ENCODE measurements at places on chromosomes 4 and X.

GRCh38 chr4:4443821-4444220, 56.9 kb downstream of the NSG1 start:
- no peak for DNase-seq

DNA sequence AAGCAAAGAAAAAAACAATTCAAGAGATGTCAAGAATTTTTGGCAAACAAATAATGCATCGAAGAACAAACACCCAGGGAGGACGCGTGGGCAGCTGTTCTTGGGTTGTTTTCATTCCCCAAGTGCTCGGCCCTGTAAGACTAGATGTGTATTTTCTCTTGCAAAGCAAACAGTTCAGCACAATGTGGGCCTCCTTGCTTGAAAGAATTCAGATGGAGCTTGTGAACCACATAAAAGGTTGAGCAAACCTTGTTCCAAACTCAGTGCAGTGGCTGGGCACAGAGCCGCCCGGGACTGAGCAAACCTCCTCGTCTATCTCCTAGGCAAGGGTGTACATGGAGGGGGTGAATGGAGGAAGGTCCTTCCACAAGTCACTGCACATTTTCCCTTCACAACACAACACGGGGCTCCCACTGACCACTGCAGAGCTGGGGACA, 82.4 kb downstream of the HTRA3 start:
- no peak for DNase-seq

- no peak for DNase-seq
Observed at GRCh38 chr4:189513421-189513820, 427.3 kb upstream of the FRG1 start.

DNA sequence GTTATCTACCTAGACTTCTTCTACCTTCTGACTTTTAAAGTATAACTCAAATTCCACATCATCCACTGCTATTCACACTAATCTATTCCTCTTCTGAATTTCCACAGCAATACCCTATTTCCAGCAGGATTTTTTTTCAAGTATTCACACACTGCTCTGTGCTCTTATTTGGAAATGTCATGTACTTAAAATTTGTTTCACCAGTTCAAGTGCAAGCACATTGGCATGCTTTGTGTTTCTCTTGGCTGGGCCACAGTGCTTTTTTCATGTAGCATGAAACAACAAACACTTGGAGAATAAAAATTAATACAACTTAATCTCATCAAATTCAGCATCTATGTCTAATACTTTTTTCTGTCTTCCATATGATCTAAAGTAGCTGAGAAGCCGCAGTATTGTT, 161.8 kb upstream of the PCDH18 start:
- no peak for DNase-seq

- no peak for DNase-seq
Observed at GRCh38 chr4:84958434-84958833, 8.1 kb downstream of the WDFY3 start.

DNA sequence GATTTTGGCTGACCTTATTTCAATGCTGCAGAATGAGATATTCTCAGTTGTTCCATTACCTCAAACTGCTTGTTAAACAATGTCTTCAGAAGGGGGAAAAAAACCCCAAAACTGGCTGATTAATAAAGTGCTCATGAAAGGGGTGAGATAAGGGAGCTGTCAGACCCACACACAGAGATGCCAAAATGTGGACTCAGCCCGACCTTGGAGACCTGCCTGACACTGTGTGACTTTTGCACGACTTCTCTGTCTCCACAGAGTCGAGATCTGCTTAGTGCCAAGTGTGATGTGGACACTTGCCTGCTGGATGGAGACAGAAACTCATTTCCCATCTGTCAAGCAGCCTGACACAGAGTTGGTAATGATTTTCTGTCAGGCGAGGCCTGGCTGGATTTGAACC, 31.5 kb downstream of the REELD1 start:
- no peak for DNase-seq

GRCh38 chr4:62618042-62618441, 1417.9 kb downstream of the ADGRL3 start:
- no peak for DNase-seq

GRCh38 chrX:18377796-18378195, 23.3 kb upstream of the SCML2 start:
- DNase-seq = peak; percentile 1

GRCh38 chr4:139902321-139903320, 237.0 kb downstream of the MGST2 start:
- no peak for DNase-seq

DNA sequence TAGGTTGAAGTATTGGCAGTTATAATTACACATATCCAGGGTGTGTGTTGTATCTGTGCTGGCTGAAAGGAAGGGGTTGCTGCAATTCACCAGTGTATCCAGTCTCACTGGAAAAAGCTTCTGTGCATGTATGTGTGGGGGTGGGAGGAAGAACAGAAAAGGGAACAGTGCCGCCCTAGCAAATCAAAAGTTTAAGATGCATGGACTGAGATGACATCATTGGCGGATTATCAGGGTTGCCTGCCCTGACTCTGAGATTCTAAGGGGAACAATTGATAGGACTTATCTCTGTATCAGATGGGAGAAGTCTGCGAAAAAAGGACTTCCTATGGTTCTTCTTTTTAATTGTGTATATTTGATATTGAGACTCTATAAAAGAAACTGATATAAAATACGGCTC, 3.5 kb downstream of the SLC25A43 start:
- no peak for DNase-seq

- DNase-seq = no peak
Observed at GRCh38 chr4:108651014-108651791, 804 bp downstream of the OSTC start.

GRCh38 chrX:49264460-49264859, at the start of gene FOXP3:
TSS of gene FOXP3 (minus strand) at chrX:49264710. CDS start at chrX:49258505, 6,205 bp downstream.
- no peak for DNase-seq

DNA sequence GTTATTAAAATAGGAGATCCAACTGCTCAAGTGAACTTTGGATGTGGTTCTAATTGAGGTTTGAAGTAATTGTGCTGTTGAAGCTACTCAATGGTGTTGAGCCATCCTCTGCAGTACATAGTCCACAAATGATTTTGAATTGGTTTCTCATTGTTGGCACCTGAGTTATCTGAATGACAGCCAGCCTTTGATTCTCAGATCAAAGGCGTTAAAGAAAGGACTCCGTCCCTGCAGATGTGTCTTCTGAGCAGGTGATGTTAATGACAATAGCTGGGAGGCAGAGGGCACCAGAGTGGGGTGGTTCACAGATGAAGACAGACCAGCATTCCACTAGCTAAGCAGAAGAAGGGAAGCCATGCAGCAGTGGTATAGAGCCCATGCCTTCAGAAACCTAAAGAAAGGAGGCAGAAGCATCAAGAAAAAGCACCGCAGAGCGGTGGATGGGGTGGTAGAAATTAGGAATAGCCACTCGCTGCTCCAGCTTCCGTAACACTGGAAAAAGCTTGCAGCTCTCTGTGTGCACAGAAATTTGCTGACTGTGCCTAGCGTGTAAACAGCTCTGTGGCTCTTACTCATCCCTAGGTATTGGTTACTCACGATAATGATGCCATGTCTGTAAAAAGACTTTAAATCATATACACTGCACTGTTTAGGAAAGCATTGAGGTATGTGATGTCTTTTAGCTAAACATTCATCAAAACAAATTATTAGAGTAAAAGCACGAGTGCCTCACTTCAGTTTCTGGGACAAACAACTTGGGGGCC, 79.2 kb upstream of the CLCN4 start:
- no peak for DNase-seq

DNA sequence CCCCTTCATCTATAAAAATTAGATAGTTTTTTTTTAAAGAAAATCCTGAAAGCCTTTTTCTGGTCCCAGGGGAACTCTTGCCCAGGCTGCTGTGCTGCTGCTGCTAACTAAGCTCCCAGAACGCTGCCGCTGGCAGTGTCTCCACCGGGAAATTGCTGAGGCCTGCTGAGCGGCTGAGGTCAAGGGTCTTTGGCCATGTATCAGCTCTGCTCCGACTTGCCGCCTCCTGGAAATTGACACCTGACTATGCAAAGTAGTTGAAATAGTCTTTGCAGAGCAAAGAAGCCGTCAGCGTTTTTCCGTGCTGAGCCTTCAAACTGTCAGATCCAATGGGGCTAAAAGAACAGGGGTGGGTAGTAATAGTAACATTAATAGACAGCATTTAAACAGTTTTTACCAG, 839 bp downstream of the QDPR start:
- no peak for DNase-seq

DNA sequence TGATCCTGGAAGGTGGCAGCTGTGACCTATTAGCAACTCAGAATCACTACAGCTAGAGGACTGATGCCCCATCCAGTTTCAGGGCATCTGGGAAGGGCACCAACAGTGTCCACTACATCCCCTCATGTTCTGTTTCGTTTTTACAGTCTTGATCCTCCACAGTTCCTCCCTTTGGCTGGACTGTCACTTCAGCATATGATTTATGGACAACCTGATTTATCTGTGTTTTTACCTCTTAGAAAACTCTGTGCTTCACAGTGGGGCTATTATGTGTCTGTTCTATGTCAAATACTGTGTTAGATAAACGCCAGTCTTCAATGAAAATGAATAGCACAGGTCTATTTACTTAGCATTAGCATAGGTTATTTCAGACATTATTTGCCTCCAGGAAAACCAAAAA, 63.1 kb upstream of the GRPR start:
- no peak for DNase-seq

GRCh38 chr4:44872246-44872645, 145.9 kb upstream of the GNPDA2 start:
- DNase-seq = no peak

GRCh38 chr4:151922306-151922705, 161.5 kb upstream of the GATB start:
- DNase-seq = no peak

- no peak for DNase-seq
Observed at GRCh38 chrX:123361371-123361770, 177.3 kb downstream of the GRIA3 start.

DNA sequence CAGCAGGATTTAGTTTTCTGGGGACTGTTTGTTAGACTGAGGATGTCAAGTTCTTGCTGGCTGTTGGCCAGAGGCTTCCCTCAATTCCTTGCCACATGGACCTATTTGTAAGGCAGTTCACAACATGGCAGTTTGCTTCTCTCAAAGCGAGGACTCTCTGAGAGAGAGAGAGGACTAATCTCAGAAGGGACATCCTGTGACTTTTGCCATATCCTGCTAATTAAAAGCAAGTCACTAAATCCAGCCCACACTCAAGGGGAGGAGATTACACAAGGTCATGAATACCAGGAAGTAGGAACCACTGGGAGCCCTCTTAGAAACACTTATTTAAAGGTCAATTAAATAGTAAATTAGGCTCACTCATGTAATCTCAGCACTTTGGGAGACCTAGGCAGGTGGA, 38.2 kb downstream of the PPP1R2C start:
- DNase-seq = no peak

DNA sequence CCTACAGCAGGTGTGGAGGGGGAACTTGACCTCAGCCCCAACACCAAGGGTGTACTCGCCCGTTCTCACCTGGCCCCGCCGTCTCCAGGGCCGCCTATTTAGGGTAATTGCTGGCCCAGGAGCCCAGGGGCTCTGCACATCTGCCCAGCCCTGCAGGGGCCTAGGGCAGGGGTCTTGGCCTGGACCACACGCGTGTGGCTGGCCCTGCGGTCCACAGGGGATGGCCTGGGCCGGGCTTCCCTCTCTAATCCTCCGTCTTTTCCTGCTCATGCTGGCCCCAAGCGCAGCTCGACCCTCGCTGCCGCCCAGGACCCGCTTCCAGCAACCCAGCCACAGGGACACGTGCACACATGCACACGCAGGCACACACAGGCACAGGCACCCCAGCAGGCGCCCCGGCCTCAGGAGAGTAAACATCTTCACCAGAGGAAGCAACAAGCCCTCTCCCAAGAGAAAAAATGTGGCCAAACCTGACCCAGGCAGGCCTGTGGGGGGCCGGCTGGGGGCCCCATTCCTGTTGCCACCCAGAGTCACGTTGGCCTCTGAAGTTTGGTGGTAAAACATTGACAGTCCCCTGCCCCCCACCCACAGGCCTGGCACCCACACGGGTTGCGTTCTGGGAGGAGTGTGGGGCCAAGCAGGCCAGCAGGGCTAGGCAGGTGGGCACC, 24.6 kb upstream of the FGFR3 start:
- no peak for DNase-seq

DNA sequence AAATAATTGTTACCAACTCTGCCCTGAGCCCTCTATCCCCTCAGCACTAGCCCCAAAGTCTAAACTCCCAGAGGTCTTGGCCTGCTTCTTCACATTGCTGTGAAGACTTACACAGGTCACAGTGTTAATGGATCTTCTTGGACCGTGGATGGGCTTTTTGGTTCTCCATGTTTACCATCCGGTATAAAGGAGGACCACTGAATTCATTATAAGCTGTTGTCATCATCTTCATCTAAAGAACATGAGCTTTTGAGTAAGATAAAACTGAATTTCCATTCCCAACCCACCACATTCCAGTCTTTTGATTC, 8.5 kb downstream of the NUDT11 start:
- no peak for DNase-seq

GRCh38 chr4:12146339-12146738, 717.6 kb upstream of the HS3ST1 start:
- no peak for DNase-seq

DNA sequence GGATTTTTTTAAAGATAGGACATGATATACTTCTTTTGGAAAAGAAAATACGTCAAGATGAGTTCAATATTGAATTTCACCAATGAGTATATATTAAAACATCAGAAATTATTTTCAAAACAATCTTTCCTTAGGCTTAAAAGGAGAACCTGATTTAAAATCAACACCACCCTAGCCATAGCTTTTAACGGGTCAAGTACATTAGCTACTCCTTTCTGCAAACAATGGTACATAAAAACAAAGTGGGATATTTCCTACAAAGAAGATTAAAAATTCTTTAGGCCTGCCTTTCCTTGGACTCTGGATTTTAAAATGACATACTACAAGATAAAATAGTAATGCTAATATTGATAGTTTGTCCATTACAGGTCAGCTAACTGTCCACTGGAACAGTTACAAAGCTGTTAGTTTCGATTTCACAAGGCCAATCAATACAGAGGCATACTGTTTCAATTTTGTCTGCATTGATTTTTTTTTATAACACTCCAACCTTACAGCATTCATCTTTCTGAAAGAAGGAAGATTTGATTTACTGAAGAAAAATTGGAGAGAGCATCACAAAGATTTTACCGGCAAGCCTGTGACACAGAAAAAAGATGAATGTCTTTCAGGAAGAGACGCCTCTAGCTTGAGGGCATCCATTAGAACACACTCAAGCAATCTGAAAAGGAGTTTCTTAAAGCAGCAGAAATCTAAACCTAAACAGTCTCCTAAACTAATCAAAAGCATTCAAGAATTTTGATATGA, 97.2 kb downstream of the MAB21L2 start:
- no peak for DNase-seq

Data from activated CD4-positive, CD25-positive, alpha-beta regulatory T cell (primary cell).